ENCODE measurements at places on chromosomes 1 and 21.

- no peak overlapping the region for H3K27ac ChIP-seq
- no peaks in the 10 kb centered on the region for H3K4me1 ChIP-seq
- H3K36me3 ChIP-seq = peaks cover 23% of the 10 kb centered on the region
- no peak overlapping the region for H3K4me3 ChIP-seq
- no peaks in the 10 kb centered on the region for H3K27me3 ChIP-seq
These were observed 47.3 kb downstream of the SLC25A24 start for GRCh38 chr1:108152782-108153222.

DNA sequence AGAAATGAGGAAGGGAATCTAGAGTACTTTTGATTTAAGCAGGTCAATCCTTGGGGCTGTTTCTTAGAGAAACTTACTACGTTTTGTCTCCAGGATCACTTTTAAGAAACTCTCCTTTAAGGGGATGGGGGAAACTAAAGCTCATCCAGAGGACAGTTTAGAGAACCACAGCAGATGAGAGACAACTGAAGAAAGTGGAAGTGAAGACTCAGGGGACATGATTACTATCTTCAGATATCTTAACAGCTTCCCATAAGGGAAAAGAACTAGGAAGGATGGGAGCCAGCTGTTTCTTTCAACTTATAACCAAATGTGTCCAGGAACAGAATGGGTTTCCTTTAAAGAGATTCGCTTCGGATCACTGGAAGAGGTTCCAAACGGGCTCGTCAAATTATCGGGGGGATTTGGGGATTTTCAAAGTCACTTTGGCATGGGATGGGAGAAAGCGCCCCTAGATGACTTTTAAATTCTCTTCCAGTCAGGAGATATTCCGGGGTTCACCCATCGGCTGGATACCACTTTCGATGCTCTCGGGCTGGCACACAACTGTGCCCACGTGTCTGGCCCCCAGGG, 1.2 kb downstream of the SCMH1 start:
- peaks cover 4% of the 10 kb centered on the region for H3K4me1 ChIP-seq
- peak overlapping the region; percentile 88 for H3K4me3 ChIP-seq
- no peaks in the 10 kb centered on the region for H3K27me3 ChIP-seq
- H3K36me3 ChIP-seq = no peaks in the 10 kb centered on the region

DNA sequence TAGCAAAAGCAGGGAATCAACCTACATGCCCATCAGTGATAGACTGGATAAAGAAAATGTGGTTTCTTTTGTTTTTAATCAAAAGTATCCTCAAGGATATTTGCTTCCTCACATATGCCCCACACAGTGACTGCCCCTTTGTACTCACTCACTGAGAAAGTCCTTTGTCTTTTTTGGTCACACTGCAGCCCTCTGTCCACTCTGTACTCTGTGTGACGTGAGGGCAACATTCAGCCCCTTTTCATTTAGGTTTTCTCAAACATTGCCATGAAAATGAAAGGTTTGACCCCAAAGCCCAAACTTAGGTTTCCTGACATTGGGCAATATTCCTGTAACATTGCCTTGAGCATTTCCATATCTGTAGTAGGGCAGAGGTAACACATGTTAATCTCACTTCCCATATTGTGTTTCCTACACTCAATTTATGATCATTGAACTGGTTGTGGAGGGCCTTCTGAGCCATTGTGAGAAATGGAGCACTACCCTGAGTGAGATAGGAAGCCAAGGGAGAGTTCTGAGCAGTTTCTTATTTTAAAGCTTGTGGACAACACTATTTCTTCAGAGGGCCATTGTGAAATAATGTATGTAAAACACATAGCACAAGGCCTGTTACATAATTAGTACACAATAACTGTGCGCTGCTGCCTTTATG, 501.9 kb upstream of the C1orf87 start:
- no peak overlapping the region for H3K27ac ChIP-seq
- H3K27me3 ChIP-seq = no peaks in the 10 kb centered on the region
- H3K4me3 ChIP-seq = no peak overlapping the region
- no peaks in the 10 kb centered on the region for H3K36me3 ChIP-seq

DNA sequence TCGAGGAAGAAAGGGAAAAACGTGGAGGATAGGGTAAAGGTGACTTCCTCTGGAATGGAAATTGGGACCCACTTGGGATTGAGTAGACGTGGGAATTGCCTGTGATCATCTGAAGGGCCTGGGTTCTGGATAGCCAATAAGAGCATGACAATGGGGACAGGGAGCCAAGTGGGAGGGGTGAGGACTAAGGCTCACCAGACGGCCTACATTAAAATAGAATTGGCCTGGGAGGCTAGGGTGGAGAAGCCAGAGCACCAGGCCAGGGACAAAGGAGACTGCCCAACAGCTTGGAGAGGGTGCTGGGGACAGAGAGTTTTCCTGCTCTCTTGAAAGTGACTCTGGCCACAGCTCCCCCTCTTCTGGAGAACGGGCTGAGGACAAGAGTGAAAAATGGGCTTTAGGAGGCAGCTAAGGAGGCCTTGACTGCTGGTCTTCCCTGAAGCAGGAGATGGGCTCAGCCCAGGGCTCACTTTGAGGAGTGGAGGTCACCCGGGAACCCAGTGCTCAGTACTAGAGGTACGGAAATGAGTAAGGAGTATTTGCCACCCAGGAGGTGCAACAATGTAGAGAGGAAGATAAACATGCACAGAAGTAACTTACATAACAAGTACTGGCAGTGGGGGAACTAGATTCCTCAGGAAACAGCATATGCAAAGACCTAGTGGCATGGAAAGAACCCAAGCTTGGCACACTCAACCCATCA, 18.8 kb downstream of the INKA2 start:
- H3K36me3 ChIP-seq = peaks cover 4% of the 10 kb centered on the region
- no peak for DNase-seq
- no peak overlapping the region for H3K4me3 ChIP-seq
- no peaks in the 10 kb centered on the region for H3K27me3 ChIP-seq
- peaks cover 31% of the 10 kb centered on the region for H3K4me1 ChIP-seq

GRCh38 chr1:188708795-188709535, 1768.7 kb downstream of the BRINP3 start:
- no peaks in the 10 kb centered on the region for H3K27me3 ChIP-seq
- DNase-seq = no peak
- no peak overlapping the region for H3K27ac ChIP-seq
- no peaks in the 10 kb centered on the region for H3K4me1 ChIP-seq

DNA sequence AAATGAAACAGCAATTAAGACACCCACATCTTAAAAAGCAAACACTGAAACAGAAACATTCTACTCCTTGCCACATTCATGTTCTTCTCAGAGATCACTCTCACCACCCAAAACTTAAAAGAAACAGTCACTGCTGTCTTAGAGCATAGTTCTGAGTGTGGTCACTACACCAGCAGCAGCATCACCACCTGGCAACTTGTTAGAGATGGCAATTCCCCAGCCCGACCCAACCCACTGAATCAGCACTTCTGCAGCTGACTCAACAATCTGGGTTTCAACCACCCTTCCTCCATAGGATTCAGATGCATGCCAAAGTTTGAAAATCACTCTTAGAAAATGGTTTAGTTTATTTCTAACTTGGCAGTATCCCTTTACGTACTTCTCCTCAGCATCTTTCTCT, 126.1 kb downstream of the CDC42BPA start:
- H3K4me3 ChIP-seq = no peak overlapping the region
- H3K36me3 ChIP-seq = no peaks in the 10 kb centered on the region
- peaks cover 5% of the 10 kb centered on the region for H3K4me1 ChIP-seq
- no peak for DNase-seq
- peaks cover 4% of the 10 kb centered on the region for H3K27me3 ChIP-seq

- no peaks in the 10 kb centered on the region for H3K4me1 ChIP-seq
- no peak overlapping the region for H3K4me3 ChIP-seq
- no peak overlapping the region for H3K27ac ChIP-seq
- DNase-seq = no peak
- H3K36me3 ChIP-seq = no peaks in the 10 kb centered on the region
- peaks cover 3% of the 10 kb centered on the region for H3K27me3 ChIP-seq
These were observed 49.7 kb upstream of the LMO4 start for GRCh38 chr1:87278825-87279535.

DNA sequence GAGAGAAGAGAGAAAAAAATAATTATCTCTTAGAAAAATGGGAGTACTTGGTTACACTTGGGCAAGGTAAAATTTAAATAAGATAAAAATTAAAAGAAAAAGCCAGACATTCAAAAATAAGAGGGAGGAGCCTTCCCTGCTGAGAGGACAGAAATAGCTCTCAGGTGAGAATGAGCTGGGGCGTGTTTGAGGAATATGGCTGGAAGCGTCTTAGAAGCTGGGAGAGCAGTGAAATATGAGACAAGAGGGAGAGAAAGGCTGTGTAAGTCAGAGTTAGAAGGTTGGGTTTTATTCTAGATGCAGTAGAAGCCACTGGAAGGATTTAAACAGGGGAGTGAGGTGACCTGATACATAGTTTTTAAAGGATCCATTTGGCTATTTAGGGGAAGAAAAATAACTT, 154.2 kb upstream of the L1TD1 start:
- DNase-seq = no peak
- no peak overlapping the region for H3K27ac ChIP-seq
- H3K4me3 ChIP-seq = no peak overlapping the region

GRCh38 chr1:71345491-71345890, 264.7 kb upstream of the ZRANB2 start:
- no peak overlapping the region for H3K4me3 ChIP-seq
- no peaks in the 10 kb centered on the region for H3K36me3 ChIP-seq
- no peaks in the 10 kb centered on the region for H3K27me3 ChIP-seq
- DNase-seq = no peak
- H3K4me1 ChIP-seq = no peaks in the 10 kb centered on the region

DNA sequence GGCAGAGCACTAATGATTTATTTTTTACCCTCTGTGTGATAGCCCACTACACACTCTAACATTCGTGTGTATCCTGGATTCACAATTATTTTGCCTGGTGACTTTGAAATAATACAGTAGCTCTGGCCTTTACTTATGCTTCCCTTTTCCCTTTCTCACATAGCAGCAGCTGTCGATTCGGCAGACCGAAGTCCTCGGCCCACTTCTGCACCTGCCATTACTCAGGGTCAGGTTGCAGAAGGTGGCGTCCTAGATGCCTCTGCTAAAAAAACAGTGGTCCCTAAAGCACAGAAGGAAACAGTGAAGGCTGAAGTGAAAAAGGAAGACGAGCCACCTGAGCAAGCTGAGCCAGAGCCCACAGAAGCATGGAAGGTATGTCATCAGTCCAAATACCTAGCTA, 70.8 kb downstream of the TMEM200B start:
- peaks cover 11% of the 10 kb centered on the region for H3K36me3 ChIP-seq
- H3K27me3 ChIP-seq = no peaks in the 10 kb centered on the region
- H3K27ac ChIP-seq = no peak overlapping the region

GRCh38 chr1:36658838-36659237, 176.1 kb upstream of the CSF3R start:
- no peaks in the 10 kb centered on the region for H3K36me3 ChIP-seq
- no peak overlapping the region for H3K4me3 ChIP-seq
- no peaks in the 10 kb centered on the region for H3K4me1 ChIP-seq
- H3K27me3 ChIP-seq = peaks cover 28% of the 10 kb centered on the region
- no peak for DNase-seq

GRCh38 chr1:168134132-168134531, 2.6 kb downstream of the GPR161 start:
- H3K36me3 ChIP-seq = peaks cover 3% of the 10 kb centered on the region
- no peak overlapping the region for H3K4me3 ChIP-seq

DNA sequence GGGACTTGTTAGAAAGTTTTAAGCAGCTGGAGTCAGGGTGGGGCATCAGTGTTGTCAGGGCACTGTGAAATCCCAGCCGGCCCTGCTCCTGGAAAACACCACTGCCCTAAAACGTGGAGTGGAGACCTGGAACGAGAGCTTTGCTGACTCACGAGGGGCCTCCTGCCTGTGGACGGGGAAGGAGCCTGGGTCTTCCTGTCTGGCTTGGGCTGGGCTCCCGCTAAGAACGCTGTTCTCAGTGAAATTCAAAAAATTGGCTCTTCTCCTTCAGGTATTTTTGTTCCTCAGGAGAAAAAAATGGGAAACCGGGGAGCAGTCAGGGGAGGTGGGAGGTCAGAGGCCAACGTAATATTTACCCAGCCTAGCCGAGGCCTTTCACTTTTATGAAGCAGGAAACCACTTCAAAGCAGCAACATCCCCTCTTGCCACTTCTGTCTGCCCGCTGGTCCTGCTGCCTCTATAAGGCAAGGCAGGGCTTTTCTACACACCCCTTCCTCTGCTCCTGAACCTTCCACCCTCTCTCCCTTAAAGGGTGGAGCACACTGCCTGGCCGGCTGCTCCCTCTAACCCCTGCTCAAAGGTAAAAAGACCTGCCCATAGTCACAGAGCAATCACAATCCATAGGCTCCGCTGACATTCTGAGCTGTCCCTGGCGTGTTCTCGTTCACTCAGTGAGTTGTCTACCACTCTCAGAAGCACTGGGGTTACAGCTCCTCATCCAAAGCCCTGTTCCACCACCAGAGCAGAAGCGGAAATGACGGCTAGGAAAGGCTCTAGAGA, 8.0 kb downstream of the PLXNA2 start:
- no peaks in the 10 kb centered on the region for H3K36me3 ChIP-seq
- no peak overlapping the region for H3K27ac ChIP-seq
- DNase-seq = no peak
- H3K4me1 ChIP-seq = peaks cover 7% of the 10 kb centered on the region

- H3K36me3 ChIP-seq = no peaks in the 10 kb centered on the region
- no peak overlapping the region for H3K27ac ChIP-seq
- peaks cover 14% of the 10 kb centered on the region for H3K4me1 ChIP-seq
- no peak for DNase-seq
- peak overlapping the region; percentile 83 for H3K4me3 ChIP-seq
These were observed 868 bp downstream of the C1orf21 start for GRCh38 chr1:184387476-184388318.

GRCh38 chr1:205285381-205286101, 36.0 kb downstream of the NUAK2 start:
- no peaks in the 10 kb centered on the region for H3K27me3 ChIP-seq
- peak; percentile 40 for DNase-seq
- peak overlapping the region; percentile 97 for H3K27ac ChIP-seq
- peak overlapping the region; percentile 78 for H3K4me3 ChIP-seq
- H3K36me3 ChIP-seq = no peaks in the 10 kb centered on the region

DNA sequence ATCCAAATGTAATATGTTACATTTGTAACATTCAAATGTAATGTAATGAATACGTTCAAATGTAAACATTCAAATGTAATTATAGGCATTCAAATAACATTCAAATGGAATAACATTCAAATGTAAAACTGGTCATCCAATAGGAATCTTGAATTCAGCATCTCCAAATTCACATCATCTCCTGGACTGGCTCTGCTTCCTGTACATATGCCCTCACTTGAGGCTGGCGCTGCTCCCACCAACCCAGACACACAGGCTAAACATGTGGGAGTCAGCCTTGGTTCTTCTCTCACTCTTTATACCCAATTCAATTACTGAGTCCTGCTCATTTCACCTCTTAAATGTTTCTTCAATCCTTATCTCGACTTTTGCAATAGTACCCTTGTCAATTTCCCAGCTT, 6.9 kb downstream of the EBNA1BP2 start:
- H3K27me3 ChIP-seq = no peaks in the 10 kb centered on the region
- no peak overlapping the region for H3K27ac ChIP-seq
- no peak overlapping the region for H3K4me3 ChIP-seq

GRCh38 chr1:93567255-93567918, 114.2 kb downstream of the BCAR3 start:
- peaks cover 27% of the 10 kb centered on the region for H3K36me3 ChIP-seq
- no peak for DNase-seq
- H3K4me3 ChIP-seq = no peak overlapping the region
- no peaks in the 10 kb centered on the region for H3K4me1 ChIP-seq
- H3K27ac ChIP-seq = no peak overlapping the region
- no peaks in the 10 kb centered on the region for H3K27me3 ChIP-seq

- H3K4me1 ChIP-seq = no peaks in the 10 kb centered on the region
- no peaks in the 10 kb centered on the region for H3K36me3 ChIP-seq
- no peak for DNase-seq
- H3K27ac ChIP-seq = no peak overlapping the region
These were observed 149.0 kb downstream of the IGSF21 start for GRCh38 chr1:18256282-18257235.

- H3K4me1 ChIP-seq = peaks cover 20% of the 10 kb centered on the region
- H3K27me3 ChIP-seq = peaks cover 36% of the 10 kb centered on the region
These were observed 2.9 kb downstream of the ADAMTS1 start for GRCh38 chr21:26842300-26842699.
